Fibroblast of skin of right biceps (primary cell): ENCODE measurements at places on chromosomes 4 and X.

GRCh38 chr4:134740290-134740689 lies 538.7 kb upstream of the PABPC4L start:
- no peak for DNase-seq

DNA sequence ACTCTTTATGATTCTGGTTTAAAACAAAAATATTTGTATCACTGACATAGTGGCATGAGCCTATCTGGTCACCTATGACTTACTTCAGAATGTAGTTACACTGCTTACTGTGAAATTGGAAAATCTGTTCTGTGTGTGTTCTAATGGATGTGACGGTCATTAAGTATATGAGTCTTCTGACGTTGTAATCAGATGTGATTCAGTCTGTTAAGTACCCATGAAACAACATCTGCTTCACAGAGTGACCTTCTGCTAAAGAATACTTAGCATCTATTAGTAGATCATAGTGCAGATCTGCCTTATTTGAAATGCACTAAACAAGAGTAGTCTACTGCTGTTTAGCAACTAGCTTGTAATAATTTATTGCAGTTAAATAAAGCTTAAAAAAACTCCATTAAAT lies 317.1 kb downstream of the DCTD start:
- DNase-seq: peak; percentile 24

- no peak for DNase-seq
These were observed 98.9 kb downstream of the ARHGAP6 start for GRCh38 chrX:11566789-11567188.

- no peak for DNase-seq
These were observed 132.7 kb upstream of the ADGRL3 start for GRCh38 chr4:61067381-61067780.

DNA sequence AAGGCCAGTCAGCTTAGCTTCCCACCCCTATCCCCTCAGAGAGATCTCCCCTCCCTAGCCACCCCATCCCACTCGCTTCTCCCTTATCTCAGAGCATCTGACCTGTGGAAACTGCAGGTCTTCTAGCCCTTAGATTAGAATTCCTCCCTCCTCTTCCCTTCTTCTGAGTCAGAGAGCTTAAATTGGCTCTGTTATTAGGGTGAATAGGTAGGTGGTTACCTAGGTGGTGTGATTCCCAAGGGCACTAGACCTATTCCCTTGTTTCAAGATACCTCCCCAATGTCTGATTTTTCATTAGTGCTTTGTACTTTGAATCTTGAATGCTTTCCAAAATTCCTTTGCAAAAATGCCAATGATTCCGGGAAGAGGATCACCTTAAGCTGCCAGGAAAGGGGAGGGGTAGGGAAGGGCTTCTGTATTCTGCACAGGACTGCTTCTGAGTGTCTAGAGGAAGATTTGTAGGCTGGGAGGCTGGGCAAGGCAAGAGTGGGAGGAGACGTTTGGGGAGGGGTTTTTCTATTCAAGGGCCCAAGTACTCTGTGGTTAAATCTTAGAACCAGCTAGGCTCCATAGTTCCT lies 24.5 kb upstream of the MSN start:
- peak; percentile 47 for DNase-seq

GRCh38 chr4:101851672-101852071 lies 61.1 kb downstream of the BANK1 start:
- DNase-seq: no peak

GRCh38 chr4:108080747-108081146 lies 88.0 kb downstream of the LEF1 start:
- DNase-seq: no peak

- peak; percentile 9 for DNase-seq
These were observed 23.5 kb downstream of the NDP start for GRCh38 chrX:43949669-43950068.
